Left renal cortex interstitium (tissue), 4 donors: ENCODE measurements at places on chromosomes 16 and 17. TPM values are rescaled to one million over a fixed set of nuclear protein-coding genes. Genes with fewer than 3 reads are reported as not detected.

GRCh38 chr17:37717627-37718323 is 27.1 kb downstream of the HNF1B start:
- no peak for DNase-seq

DNA sequence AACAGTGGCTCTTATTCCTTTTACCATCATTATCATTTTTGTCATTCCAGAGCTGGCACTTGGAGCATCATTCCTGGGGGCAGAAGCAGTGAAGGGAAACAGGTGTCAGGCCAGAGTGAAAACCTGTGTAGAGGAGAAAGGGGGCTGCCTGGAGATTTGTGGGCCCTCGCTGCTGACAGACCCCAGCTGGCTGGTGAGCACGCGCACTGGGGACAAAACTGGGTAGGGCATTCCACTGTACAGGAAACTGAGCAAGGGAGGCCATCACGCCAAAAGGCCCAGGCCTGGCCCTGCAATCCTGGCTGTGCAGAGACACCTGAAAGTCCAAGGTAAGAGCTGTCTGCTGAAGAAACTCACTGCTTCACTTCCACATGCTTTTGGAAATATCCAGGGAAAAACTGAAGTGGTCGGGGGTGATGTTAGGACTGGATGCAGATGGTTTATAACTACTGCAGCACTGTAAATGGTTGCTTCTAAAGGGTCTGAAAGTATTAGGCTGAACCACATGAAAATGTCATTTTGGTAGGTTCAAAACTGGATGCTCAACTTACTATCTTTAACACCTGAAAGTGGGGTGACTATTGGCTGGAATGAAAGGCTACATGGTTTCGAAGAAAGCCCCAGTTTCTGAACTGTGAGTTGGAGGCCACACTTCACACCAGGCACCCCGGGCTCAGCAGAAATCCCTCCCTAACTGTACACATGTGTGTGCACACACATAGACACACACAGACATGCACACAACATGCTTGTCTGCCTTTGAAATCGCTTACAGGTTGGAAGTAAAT is 225.0 kb downstream of the C16orf78 start:
- no peak for DNase-seq

DNA sequence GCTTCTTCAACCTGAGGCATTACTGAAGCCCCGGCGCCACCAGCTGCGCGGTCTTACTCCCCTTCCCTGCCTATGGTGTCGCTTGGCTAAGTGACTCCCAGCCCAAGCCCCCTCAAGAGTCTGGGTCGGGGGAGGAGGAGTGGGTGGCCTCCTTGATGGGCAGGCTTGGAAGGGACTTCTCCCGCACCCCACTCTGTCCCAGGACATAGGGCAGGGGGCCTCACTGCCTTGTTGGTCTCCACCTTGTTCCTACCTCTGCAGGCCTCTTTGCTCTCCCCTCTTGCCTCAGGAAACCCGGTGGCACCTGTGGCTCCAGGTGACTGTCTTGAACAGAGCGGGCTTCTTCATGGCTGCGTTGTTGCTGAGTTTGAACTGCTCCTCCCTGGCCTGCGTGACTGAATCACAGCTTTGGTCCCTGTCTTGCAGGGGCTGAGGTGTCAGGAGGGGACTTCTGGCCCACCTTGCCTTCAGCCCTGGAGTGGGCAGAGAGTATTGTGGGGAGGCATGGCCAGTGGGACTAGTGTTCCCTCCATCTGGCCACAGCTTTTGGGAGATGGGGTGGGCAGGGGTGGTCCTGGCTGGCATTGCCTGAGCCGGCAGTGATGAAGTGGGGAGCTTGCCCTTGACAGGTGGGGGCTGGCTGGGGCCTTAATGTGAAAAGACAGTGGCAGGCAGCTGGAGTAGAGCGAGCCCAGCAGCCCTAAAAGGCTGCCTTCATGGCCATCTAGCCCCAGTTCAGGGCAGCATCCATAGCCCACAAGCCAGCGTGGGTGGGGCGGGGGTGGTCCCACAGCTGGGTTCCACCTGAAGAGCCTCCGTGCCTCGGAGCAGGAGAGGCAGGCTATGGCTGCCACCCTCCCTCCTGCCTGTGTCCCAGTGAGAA is 7.3 kb downstream of the CBX2 start:
- DNase-seq: no peak

The HOXB6 gene
- 159 TPM for polyA plus RNA-seq

DNA sequence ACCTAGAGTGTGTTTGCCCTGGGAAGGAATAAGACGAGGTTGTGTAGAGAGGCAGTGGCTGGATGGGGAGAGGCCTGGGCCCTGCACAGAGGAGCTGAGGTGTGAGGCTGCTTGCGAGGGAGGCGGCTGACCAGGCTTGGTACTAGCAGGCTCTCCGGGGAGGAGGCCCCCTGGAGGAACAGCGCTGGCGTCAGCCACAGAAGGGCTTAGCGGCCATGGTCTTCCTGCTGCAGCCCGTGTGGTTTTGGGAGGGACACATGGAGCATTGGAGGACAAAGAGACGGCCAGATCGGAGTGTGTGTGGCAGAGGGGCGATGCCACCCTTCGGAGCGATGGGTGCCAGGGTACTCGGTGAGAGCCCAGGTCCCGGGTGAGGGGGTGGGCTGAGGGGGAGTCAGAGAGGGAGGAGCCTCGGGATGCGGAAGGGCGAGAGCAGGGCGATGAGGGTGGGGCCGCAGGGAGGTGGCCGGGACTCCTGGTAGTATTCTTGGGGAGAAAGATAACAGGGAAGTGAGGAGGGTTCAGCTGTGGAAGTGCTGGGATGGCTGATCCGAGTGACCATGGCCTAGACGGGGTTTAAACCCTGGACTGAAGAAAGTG is 8.3 kb downstream of the BANP start:
- DNase-seq: no peak

DNA sequence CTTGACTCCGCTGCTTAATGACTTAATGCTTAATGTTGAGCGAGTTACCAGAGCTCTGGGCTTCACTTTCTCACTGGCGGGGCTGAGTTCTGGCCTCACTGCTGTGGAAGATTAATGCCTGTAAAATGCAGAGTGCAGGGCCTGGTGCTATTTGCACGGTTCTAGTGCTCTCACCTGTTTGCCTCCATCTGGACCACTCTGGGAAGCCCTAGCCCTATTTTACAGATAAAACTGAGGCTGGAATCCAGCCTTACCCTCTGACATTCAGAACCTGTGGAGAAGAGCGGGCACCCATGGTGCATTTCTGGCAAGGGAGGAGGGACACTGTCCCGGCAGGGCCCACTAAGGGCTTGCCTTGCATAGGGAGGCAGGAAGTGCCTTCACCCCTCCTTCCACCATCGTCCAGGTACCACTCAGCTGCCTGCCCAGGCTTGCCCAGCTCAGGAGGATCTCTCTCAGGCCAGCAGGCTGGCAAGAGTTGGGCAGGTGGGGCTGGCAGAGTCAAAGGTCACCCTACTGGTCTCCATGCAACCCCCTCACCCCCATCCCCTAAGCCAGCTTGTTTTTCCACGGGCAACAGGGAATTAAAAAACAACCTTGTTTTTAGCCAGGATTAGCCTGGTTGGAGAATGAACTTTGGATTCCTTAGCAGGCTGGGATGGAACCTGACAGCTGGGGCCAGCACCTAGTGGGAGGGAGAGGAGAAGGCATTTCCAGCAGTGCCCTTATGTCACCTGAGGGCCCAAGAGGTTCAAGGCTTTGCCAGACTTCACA is 4.1 kb upstream of the UBALD1 start:
- no peak for DNase-seq

- DNase-seq: no peak
Measured at GRCh38 chr16:46836534-46837530, 5.9 kb upstream of the C16orf87 start.

GRCh38 chr16:86134802-86135461 is 236.0 kb downstream of the IRF8 start:
- DNase-seq: no peak

GRCh38 chr17:61047515-61047914 is 352.1 kb upstream of the TBX2 start:
- DNase-seq: no peak

The PERCC1 gene
- not detected for polyA plus RNA-seq

The ACTG1 gene
- polyA plus RNA-seq: 2,963 TPM

DNA sequence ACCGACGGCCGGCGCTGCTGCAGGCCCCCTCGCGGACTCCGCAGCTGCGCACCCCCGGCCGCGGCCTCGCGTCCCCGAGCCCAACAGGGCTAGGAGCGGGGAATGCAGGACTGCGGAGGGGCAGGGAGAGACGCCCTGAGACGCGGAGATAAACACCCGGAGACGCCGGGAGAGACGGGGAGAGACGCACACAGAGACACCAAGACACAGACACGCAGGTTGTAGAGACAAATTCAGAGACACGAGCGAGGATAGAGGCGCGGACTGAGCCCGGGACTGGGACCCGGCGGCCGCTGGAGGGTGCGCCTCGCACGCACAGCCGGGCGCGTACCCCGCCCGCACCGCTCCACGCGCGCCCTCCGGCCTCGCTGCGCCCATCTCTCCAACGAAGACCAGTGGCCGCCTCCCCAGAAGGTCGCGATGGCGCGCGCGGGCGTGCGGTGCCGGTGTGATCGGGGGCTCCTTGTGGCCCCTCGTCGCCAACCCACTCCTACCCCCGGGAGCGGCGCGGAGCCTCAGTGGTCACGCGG is 902 bp downstream of the STAC2 start:
- DNase-seq: no peak

DNA sequence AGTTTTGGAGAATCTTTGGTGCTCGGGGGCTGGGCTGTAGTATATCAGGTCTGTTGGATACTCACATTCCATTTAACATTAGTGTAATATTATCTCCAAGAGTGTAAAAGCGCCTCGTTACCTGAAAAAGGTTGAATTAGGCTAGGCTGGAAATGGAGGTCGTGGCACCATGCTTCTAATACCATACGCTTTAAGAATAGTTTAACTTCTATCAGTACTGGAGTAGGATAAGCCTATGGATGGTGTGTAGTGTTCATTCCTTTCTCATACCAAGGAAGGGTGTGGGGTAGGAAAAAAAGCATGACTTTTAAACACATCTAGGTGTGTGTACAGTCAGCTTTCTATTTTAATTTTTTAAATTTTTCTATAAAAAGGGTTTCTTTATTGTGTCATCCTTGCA is 2.0 kb downstream of the SRCAP start:
- DNase-seq: no peak

GRCh38 chr16:23858542-23858941 is 22.8 kb downstream of the PRKCB start:
- no peak for DNase-seq

- DNase-seq: no peak
Measured at GRCh38 chr17:58684003-58684402, 7.8 kb downstream of the TEX14 start.

DNA sequence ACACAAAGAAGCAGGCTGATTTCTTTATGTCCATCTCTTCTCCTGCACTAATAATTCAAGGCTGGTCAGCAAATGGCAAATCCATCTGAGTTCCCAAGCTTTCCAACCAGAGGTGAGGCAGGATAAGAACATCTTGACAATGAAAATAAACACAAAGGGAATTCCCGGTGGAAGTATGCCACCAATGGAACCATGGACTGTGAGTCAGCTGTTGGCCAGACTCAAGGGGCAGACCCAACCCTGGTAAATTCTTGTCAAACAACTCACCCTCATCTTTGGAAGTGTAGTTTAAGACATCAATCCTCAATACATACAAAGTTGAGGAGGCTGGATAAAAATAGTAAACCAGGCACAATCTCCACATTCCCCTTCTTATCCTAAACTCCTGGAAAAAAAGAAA is 74.3 kb upstream of the CES5A start:
- no peak for DNase-seq

- DNase-seq: no peak
Measured at GRCh38 chr16:48608871-48609651, 919 bp downstream of the N4BP1 start.

DNA sequence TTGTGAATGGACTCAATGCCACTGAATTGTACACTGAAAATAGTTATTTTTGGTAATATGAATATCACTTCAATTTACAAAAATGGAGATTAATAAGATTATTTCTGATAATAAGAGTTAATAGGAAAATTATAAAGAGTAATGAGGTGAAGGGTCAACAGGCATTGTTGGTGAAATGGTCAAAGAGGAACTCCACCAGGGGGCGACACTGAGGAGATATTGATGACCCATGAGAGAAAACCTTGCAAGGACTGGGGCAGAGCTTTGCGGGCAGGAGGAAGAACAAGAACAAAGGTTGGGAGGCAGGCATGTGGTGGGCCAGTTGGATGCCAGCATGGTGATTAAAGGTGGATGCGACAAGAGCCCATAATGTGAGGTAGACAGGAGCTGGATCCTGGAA is 74.0 kb upstream of the XYLT1 start:
- no peak for DNase-seq

- DNase-seq: no peak
Measured at GRCh38 chr16:72997141-72997542, 50.8 kb downstream of the ZFHX3 start.

- DNase-seq: no peak
Measured at GRCh38 chr17:57940231-57940630, 15.0 kb downstream of the CUEDC1 start.

The CRHR1 gene
- polyA plus RNA-seq: 0.21 TPM

The EPX gene
- polyA plus RNA-seq: 1.1 TPM

GRCh38 chr17:28240688-28241340 is 78.2 kb upstream of the TMEM97 start:
- DNase-seq: no peak

The ASPHD1 gene
- polyA plus RNA-seq: 0.62 TPM

- no peak for DNase-seq
Measured at GRCh38 chr16:67114793-67115192, 5.1 kb downstream of the PHAF1 start.

DNA sequence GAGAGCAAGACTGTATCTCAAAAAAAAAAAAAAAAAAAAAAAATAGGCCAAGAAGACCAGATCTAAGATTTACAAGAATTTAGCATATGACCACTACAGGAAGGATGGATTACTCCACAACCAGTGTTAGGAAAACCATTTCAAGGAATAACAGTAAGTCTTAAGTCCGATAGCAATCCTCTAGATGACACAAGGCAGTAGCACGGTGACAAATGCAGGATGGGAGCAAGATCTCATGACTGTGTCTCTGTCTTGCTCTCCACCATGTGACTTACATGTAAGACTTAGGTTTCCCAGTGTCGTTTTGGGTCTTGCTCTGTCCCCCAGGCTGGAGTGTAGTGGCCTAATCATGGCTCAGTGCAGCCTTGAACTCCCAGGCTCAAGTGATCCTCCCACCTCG is 27.8 kb downstream of the C16orf96 start:
- no peak for DNase-seq

The SECTM1 gene
- 1.2 TPM for polyA plus RNA-seq

GRCh38 chr16:72317446-72317845 is 145.5 kb upstream of the PMFBP1 start:
- DNase-seq: no peak

DNA sequence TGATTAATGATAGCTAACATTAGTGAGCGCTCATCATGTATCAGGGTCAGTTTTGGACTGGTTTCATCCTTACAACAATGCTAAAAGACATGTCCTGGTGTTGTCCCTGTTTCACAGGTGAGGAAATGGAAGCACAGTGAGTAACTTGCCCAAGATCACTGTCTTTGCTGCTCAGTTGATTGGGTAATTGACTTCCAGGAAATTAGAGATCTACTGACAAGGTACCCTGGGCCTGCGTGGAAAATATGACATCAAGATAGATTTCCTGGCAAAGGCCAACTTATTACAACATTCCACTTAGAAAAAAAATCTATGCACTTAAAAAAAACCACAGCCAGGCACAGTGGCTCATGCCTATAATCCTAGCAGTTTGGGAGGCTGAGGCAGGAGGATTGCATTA is 96.3 kb downstream of the CYLD start:
- no peak for DNase-seq

- DNase-seq: no peak
Measured at GRCh38 chr17:15958484-15958854, 13.5 kb downstream of the ADORA2B start.
